ENCODE measurements at places on chromosomes 16 and 17.

DNA sequence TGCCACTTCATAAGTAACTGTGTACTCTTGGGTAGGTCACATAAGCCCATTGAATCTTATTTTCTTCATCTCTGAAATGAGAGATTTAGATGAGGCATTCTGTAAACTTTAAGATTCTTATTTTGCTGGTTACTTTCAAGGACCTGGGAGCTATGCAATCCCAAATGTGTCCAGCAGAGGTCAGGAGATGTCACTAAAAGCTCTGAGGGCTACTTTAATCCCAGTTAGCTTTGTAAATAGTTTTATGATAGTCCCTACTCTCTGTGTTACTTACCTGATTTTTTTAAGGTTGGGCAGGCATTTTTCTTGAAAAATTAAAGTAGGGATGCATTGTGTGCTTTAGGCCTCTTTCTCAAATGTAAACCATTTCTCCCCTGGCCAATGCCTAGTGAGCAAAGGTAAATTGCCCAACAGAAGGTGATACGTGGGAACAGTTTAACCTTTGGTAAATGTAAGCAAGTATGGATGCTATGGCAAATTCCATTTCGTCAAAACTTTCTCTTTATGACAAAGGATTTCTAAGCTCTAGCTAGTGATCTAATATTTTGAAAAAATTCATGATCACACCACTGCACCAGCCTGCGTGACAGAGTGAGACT is 57.1 kb upstream of the WSB1 start:
- DNase-seq: peak; percentile 36

- DNase-seq: no peak
These were observed 12.0 kb downstream of the MYO18A start for GRCh38 chr17:29168079-29168758.

GRCh38 chr17:18070861-18071340 is 16.8 kb upstream of the DRG2 start:
- no peak for DNase-seq

DNA sequence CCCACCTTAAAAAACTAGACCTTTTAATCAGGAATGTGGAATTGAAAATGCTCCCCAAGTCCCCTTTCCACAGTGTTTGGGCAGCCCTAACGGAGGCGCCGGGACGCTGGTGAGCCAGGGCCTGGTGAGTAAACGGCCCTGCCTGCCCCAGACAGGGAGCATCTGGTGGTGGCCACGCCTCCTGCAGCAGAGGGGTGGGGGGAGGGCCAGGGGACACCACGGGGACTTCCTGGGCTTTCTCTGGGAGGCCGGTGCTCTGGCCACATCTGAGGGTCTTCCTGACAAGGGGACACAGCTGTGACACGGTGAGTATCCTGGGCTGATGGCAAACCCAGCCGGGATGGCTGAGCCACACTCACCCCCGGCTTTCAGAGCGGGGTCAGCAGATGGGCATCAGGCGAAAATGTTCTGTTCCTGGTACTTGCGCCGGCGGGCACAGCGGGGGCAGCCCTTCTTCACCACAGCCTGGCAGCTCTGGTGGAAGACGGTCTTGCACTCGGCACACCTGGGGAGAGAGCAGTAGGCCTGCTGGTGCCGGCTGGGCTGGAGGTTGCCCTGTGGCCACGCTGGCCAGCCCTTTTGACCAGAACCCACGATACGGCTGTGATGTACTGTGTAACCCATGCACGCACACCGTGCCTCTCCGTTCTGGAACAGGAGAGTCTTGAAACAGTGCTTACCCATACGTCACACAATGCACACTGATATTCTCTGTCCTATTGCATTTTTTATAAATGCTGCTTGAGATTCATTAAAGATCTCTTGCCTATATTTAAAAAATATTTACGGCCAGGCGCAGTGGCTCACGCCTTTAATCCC is 5.0 kb upstream of the ARHGAP27 start:
- no peak for DNase-seq

- no peak for DNase-seq
These were observed 72.8 kb downstream of the AMFR start for GRCh38 chr16:56352351-56353053.

- no peak for DNase-seq
These were observed 25.8 kb downstream of the CNGB1 start for GRCh38 chr16:57944970-57945739.

DNA sequence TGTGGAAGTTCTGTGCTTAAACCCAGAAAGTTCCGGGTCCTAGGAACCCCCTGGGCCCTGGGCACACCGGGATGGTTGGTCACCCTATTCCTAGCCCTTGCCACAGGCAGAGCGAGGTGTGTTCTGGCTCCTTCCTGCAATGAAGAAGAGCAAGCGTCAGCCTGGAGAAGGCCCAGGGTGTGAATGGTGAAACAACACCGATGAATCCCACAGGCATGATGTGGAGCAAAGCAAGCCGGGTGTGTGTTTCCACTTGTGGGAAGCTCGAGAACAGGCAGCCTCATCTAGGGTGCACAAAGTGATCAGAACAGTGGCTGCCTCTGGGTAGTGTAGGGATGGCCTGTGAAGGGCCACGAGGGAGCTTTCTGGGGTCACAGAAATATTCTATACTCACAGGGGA is 13.8 kb downstream of the KCNG4 start:
- DNase-seq: no peak

DNA sequence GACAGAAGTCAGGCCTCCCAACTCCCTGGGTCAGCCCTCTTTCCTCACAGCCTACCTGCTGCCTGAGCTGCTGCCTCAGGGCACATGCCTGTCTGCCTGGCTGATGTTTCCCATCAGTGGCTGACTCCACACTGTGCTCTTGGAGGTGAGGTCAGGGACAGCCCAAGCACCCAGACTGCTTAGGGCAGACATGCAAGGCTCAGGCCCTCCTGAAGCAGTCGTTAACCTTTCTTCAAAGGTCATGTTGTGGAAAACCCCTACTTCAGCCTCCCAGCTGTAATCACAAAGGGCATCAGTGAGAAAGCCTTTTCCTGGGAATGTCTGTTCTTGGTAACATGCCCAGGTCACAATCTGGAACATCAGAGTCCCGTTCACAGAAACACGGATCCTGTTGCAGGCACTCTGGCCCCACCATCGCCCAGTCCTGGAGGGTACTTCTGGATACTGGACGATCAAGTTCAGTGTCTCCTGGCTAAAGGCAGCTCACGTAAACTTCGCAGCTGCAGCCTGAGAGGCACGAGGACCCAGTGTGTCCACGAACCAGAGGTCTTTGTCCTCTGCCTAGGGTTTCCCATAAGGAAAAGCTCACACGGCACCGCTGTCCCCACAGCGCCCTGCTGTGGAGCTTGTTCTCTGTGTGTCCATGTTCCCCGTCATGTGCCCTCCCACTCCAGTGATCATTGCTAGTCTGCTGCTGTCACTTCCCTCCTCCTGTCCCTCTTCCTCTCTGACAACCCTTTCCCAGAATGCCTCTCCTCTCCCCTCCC is 54.9 kb downstream of the GNAO1 start:
- no peak for DNase-seq

DNA sequence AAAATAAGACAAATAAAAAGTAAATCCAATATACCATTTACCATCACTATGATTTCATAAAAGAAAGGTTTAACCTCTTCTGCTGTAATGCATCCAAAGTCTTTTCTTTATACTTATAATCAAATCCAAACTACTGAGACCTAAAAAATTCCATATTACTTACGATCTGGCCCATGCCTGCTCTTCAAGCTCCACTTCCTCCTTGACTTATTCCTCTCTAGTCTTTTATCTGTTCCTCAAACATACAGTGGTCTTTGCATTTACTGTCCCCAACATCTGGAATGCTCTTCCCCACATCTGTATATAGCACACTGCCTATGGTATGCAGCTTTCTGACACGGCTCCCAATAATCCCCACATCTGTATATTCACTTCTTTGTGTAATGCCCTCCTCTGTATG is 33.8 kb downstream of the PCTP start:
- DNase-seq: no peak

DNA sequence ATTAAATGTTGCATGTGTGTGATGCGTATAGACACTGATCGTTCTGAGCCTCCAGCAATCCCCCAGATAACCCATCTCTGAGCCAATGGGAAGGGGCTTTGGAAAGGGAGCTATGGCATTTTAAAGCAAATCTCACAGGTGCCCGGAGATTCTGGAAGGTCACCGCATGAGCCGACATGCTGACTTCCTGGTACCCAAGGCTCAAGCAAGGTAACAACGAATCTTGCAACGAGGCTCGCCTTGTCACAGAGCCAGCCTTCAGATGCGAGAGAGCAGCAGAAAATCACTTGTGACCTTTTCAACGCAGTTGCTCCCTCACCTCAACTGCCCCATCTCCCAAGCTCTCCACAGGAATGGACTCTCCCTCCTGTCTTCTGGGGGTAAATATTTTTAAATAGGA is 154.8 kb upstream of the CDH5 start:
- DNase-seq: no peak

DNA sequence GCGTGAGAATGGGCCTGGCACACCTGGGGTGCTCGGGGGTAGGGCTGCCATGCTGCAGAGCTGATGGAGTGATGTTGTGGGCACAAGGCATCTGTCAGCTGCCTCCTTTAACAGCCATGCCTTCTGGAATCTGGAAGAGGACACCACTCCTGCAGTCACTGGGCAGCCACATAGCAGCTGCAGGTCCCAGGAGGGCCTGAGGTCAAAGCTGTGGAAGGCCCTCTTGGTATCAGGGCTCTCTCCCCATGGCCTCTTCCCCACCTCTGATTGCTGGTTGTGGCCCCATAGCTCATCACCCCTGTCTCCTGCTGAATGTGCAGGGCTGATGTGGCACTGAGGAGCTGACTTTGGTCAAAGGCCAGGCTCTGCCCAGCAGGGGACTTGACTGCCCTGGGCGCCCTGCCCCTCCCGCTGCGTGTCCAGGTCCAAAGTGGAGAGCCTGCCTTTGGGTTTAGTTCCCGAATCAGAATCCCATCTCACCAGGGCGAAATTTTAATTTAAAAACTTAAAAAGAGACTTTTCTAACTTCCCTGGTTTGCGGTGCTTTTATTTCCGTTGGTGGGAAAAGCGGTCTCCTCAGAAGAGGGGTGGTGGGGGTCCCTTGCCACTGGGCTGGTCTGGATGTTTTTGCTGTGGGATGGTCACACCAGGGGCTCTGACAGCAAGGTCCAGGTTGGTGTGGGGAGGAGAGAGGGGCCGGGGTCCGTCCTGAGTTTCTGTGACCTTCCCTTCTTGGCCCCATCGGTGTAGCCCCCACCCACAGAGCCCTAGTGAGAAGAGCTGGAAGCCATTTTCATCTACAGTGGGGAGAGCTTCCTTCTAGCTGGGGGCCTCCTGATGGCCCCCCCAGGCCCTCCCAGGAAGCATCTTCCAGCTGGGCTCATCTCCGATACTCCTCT is 5.9 kb downstream of the UBALD2 start:
- no peak for DNase-seq

DNA sequence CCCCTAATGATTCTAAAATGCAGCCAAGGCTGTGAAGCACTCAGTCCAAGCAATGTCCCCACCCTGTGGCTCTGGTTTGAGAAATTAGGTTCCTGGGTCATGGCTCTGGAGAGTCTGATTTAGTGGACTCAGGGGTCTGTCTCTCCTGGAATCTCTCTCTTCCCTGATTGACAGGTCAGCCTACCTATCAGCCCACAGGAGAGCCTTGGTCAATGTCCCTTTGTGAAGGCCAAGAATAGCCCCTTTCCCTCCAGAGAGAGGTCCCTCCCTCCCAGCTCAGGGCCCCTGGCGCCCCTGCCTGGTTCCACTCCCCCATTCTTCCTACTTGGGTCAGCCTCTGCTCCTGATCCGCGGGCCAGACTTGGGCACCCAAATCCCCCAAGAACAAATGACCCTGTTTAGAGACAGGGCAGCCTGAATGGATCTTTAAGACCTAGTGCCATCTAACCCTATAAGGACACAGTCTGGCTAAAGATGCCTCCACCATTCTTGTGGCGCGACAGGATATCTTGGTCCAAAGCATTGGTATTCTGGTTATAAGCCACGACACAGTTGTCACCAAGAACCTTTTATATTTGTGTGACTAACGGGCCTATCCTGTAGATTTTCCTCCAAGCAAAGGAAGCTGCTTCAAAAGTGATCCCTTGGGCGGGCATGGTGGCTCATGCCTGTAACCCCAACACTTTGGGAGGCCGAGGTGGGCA is 38.3 kb upstream of the PRSS54 start:
- no peak for DNase-seq

GRCh38 chr17:46727572-46728348 is 90.7 kb downstream of the WNT3 start:
- no peak for DNase-seq

DNA sequence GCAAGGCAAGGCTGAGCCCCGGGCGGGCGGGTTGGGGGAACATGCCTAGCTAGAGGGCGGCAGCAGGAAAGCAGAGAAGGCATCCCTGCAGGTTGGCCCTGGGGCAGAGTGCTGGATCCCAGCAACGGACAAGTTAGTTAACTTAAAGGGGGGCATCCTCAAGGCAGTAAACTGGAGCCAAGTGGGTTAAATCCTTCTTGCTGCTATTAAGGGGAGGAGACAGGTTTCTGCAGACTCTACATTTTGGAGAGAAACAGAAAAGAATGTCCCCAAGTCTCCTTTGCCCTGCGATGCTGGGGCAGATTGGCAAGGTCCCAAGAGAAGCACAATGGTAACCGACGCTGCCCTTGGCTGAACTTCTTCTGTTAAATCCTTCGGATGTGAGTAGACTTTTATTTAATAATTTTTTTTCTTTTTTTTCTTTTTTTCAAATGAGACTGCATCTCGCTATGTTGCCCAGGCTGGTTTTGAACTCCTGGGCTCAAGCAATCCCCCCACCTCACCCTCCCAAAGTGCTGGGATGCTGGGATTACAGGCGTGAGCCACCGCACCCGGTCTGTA is 14.0 kb downstream of the ATP5PD start:
- DNase-seq: no peak

DNA sequence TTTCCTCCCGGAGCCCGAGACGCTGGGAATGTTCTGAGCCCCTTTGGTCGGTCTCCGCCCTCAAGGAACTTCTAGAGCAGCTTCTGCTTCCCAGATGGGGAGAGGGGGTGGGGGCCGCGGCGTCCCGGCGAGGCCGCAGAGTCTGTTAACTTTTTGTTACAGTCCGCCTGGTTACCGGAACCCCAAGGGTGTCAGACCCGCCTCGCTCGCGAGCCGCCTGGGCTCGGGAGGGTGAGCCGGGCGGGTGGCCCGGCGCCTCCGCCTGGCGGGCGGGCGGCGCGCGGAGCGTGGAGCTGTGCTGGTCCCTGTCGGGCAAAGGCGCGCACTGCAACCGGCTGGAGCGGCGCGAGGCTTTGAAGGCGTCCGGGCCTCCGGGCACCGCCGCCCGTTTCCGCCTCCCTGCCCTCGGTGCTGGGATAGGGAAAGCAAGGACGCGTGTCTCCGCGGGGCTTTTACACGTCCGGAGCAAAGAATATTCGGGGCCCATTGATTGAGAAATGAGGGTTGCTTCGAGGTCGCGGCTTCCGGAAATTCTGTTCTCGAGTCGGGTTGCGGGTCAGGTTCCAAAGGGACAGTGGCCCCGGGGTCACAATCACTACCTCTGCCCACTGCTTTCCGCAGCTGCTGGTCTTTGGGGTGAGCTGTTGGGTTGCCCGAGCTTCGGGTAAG is 1.7 kb downstream of the HS3ST3B1 start:
- peak; percentile 63 for DNase-seq

DNA sequence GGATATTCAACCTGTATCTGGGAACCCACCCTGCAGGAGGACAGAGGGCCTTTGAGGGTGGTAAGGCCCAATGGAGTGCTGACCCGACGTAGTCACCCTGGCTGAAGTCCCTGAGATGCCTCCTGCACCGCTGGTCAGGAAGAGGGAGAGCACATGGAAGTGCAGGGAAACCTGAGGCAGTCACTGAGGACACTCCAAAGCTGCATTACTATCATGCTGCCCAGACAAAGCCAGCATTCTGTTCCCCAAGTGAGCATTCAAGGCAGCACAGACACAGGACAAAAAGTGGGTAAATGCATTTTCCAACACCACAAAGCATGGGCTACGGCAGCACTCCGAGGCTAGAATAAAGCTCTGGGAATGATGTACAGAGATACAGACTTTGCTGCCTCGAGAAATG is 46.8 kb upstream of the BCAR1 start:
- DNase-seq: no peak
